Astrocyte (in vitro differentiated cells and primary cell): ENCODE measurements at places on chromosomes 11 and 22. TPM values are rescaled to one million over a fixed set of nuclear protein-coding genes. Genes with fewer than 3 reads are reported as not detected.

Gene PANX2
- total RNA-seq, result 2.3 and 2.8 TPM in 2 replicates

Gene CYP2D6
- total RNA-seq, result 0.82 and 0.91 TPM in 2 replicates

Gene SLC22A25
- not detected in 2 replicates for total RNA-seq

Gene SMTNL1
- not detected in 2 replicates for total RNA-seq

Gene MMP7
- total RNA-seq, result 2.6 and 8.4 TPM in 2 replicates

Gene PGA4
- total RNA-seq, result 0.79 and 0.86 TPM in 2 replicates

Gene MED15
- 127 and 153 TPM in 2 replicates for total RNA-seq

Gene DLG2
- total RNA-seq, result 1.8 and 2.8 TPM in 2 replicates

Gene CNIH2
- 12.2 and 12.3 TPM in 2 replicates for total RNA-seq

Gene OR4D5
- not detected in 2 replicates for total RNA-seq

GRCh38 chr11:114148013-114148382 lies 88.5 kb downstream of the ZBTB16 start:
- no peak for DNase-seq

- DNase-seq, result no peak
These were observed 34.4 kb upstream of the TECTA start for GRCh38 chr11:121066623-121067022.

DNA sequence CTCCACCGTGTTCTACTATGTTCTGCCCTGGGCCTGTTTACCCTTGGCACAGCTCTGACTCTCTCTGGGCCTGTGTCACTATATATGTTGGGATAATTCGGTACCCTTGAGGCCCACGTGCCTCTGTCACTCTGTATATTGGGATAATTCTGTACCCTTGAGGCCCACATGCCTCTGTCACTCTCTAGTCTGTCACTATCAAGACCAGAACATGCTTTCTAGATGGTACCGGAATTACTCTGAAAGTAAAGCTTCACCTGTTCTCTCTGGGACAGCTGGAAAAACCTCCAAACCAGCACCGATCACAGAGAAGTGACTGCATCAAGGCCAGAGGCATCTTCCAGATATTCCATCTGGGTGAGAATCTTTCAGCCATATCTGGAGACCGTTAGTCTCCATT lies 9.3 kb upstream of the FCHSD2 start:
- no peak for DNase-seq

DNA sequence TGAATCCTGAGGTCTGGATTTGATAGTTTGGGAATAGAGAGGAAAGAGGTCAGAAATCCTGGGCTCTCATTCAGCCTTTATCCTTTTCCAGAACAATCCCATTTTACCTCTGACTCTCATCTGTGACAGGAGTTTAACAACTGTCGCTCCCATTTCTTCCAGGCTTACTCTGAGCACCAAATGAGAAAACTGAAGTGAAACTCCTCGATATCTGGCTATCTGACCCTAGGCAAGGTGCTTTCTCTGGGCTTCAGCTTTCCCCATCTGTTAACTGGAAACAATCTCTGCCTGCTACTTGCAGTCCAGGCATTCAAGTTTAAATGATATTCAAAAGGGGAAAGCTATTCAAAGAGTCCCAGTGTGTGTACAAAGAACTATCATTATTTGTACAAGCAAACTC lies 50.1 kb downstream of the NRXN2 start:
- no peak for DNase-seq

DNA sequence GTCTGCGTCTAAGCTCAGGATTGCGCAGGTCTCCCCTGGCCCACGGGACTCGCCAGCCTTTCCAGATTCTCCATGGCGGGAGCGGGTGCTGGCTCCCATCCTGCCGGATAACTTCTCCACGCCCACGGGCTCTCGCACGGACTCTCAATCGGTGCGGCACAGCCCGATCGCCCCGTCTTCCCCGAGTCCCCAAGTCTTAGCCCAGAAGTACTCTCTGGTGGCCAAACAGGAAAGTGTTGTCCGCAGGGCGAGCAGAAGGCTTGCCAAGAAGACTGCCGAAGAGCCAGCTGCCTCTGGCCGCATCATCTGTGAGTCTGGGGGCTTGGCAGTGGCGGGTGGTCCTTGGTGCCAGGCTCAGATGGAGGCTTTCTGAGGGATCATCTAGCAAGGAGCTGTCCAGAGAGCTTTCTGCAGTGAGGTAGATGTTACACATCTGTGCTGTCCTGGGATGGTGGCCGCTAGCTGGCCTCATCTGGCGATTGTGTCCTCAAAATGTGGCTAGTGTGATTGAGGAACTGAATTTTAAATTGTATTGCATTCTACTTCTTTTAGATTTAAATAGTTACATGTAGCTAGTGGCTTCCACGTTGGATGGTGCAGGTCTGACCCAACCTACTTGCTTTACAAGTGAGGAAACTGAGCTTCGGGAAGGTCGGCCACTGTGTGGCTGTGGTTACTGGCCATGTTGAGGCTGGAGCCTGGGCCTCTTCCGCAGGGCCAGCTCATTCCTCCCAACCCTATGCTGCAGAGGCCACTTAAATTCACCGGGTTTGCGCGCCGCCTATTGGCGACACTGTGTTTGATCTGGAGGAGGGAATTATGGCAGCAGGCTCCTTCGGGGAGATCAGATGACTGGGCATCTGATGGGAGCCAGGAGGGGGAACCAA lies 6.7 kb downstream of the INCENP start:
- no peak for DNase-seq

- DNase-seq, result no peak
These were observed 152.3 kb upstream of the CCDC90B start for GRCh38 chr11:83438438-83438837.

- DNase-seq, result no peak
These were observed 530.8 kb upstream of the CCDC179 start for GRCh38 chr11:23391031-23391430.

DNA sequence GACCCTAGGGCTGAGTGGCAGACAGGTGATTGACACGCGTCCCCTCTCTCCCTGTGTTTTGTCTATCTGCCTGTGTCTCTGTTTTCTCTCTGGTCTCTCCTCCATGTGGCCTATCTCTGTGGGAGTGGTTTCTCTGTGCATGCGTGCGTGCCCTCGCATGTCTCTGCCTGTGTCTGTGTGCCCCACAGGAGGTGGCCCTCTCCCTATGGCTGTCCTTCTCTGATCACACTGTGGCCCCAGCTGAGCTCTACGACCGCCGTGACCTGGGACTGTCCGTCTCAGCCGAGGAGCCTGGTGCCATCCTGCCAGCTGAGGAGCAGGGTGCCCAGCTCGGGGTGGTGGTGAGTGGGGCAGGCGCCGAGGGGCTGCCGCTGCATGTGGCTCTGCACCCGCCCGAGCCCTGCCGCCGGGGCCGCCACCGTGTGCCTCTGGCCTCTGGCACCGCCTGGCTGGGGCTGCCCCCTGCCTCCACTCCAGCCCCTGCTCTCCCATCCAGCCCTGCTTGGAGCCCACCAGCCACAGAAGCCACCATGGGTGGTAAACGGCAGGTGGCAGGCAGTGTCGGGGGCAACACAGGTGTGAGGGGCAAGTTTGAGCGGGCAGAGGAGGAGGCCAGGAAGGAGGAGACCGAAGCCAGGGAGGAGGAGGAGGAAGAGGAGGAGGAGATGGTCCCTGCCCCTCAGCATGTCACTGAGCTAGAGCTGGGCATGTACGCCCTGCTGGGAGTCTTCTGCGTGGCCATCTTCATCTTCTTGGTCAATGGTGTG lies 11.6 kb downstream of the TMEM132A start:
- no peak for DNase-seq

- DNase-seq, result peak; percentile 47
These were observed 1.8 kb upstream of the RASGRP2 start for GRCh38 chr11:64745521-64746328.

DNA sequence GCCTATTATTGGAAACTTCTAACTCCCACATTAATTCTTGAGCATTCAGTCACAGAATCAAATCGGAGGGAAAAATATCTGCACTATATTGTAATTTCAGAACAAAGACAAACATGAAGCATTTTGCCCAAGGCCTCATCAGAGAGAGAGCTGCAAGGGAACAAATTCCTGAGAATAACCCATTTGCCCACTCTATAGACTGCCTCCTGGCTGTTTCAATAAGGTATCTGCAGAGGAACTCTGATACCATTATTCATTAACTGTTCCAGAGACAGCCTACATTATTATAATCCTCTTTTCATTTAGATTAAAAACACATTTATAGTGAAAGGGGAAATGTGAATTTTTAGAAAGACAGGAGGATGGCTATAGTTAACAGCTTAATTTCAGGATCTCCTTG lies 663.9 kb downstream of the DLG2 start:
- peak; percentile 23 for DNase-seq

DNA sequence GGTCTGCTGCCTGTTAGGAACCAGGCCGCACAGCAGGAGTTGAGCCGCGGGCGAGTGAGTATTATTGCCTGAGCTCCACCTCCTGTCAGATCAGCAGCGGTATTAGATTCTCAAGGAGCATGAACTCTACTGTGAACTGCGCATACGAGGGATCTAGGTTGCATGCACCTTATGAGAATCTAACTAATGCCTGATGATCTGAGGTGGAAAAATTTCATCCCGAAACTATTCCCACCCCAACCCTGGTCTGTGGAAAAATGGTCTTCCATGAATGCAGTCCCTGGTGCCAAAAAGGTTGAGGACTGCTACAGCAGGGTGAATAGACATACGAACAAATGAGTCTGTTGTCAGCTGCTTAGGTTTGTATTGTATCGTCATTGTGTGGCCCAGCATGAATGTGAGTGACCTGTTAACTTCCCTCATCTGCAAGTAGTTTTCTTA lies 29.8 kb downstream of the RNF141 start:
- no peak for DNase-seq

GRCh38 chr11:33709466-33709865 lies 8.8 kb upstream of the C11orf91 start:
- DNase-seq, result no peak

- DNase-seq, result no peak
These were observed 12.3 kb upstream of the SHANK3 start for GRCh38 chr22:50660306-50660705.

DNA sequence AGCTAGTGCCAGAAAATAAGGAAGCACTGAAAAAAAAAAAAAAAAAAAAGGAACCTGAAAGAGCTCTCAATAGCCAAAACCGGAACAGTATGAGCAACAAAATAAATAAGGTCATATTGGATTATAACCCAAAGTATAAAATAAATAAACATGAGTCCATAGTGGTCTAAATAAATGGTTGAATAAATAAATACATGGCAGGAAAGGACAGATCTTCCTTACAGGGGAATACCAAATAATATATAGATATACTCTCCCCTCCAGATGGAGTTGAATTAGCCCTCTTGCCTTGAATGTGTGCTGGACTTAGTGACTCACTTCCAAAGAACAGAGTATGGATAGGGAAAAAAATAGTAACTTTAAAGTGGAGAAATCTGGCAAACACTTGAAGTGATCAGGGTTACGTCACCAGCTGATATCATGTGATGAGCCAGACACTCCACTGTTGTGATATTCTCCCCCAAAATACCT lies 14.3 kb upstream of the ARRB1 start:
- peak; percentile 63 for DNase-seq

DNA sequence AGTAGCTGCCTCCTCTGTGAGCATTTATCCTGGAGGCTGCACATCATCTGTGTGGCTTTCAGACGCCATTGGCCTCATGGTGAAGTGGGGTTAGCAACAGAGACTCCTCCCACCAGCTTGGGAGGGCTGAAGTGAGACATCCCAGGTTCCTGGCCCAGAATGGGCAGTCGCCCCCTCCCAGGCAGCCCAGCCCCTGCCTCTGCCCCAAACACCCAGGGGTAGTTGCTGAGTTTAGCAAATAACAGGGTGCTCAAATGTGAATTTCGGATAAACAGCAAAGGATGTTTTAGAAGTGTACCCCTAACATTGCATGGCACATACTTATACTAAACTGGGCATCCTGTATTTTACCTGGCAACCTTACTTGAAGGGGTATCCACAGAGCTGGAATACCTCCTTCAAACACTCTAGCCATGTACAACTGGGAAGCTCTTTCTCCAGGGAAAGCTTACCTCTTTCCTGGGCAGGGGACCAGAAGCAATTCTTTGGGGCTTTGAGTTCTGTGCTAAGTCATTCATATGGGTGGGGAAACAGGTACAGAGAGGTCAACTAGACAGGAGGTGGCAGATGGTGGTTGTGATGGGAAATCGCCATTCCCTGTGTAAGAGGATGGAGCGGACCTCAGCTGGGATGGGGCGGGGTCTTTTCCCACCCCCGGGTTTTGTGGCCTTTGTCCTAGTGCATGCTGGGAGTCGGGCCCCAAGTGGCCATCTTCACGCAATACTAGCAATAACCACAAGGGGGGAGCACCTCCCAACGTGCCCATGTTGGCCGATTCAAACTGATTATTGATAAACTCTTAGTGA lies 19.3 kb downstream of the MTFP1 start:
- DNase-seq, result no peak

- DNase-seq, result peak; percentile 100
These were observed at the start of gene EMSY for GRCh38 chr11:76444384-76445120. Gene EMSY (plus strand): TSS chr11:76445018. CDS start chr11:76446939, 1,921 bp downstream.

- no peak for DNase-seq
These were observed 717.8 kb downstream of the JRKL start for GRCh38 chr11:97107604-97108003.

DNA sequence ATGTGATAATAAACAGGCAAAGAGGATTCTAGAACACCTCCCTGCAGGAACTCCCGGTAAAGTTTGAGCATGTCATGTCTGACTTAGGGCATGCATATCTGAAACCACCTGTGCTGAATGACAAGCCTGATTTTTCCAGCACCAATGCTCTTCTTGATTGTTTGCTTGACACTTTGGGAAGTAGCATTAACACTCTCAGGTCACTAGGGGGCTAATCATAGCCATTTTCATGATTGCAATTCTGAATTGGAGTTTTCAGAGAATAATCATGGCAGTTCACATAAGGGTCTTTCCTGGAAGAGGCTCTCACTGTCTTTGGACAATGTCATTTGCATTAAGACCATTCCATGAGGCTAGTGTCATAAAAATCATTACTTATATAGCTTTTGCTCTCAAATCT lies 234.4 kb upstream of the MTNR1B start:
- no peak for DNase-seq

DNA sequence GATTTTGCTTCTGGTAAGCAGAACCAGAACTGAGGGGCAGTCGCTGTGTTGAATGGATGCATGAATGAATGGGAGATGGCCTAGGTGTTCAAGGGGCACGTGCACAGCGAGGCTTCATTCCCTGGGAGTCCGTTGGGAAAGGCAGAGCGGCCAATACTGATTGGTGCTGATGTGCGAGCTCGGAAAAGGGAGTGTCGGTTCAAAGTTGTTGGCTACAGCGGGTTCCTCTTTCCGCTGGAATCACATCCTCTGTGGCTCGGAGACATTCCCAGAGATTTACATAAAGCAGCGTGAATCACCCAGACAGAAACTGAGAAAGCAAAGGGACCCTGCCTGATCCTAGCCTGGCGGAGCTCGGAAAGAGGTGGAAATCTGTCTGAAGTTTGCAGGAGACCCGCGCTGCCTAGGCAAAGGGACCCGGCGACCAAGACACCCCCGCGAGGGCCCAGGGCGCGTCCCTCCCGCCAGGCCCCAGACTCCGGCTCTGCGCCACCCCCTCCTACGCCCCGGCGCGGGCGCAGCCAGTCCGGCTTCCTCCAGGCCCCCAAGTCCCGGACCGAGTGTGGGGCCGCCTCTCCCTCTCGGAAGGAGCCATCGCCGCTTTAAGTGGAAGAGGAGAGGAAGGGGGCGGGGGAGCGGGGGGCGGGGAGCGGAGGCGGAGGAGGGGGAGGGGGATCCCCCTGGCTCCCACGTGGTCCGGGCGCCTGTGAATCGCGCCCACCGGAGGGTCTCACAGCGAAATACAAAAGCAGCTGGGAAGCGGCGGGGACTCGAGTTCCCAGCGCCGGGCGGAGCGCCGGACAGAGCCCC lies at the start of gene FJX1:
Gene FJX1, plus strand, starts transcription at position 774 of the 810 bp plus-strand sequence. CDS start 177 bp downstream, outside the sequence.
- DNase-seq, result peak; percentile 91
